ENCODE measurements at places on chromosomes 11 and 22.
A peak's percentile ranks its signal among the peaks of the same experiment; 100 is the strongest.

DNA sequence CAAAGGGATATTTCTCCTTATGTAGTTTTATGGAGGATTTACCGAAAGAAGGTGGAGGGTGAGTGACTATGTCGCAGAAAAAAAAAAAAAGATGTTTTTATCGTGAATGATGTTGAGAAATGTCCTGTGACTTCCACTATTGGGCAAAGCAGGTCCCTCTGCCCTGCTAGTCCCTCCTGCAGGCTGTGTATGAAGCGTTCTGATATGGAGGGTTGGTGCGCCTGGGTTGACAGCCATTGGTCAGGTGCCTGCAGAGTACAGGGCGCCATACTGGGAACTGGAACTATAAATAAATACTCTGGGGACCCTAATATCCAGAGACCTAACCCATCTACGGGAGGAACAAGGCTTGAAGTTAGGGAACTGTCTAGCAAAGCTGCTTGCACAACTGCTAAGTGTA lies 1.5 kb downstream of the IL17RA start:
- H3K4me1 ChIP-seq: peaks cover 61% of the 10 kb centered on the region
- H3K27me3 ChIP-seq: peaks cover 4% of the 10 kb centered on the region
- H3K27ac ChIP-seq: peak overlapping the region; percentile 94

GRCh38 chr11:97908354-97908753 lies 1112.4 kb upstream of the CNTN5 start:
- H3K4me3 ChIP-seq: no peak overlapping the region
- no peak overlapping the region for H3K27ac ChIP-seq
- H3K4me1 ChIP-seq: no peaks in the 10 kb centered on the region
- no peak for DNase-seq
- H3K36me3 ChIP-seq: no peaks in the 10 kb centered on the region

DNA sequence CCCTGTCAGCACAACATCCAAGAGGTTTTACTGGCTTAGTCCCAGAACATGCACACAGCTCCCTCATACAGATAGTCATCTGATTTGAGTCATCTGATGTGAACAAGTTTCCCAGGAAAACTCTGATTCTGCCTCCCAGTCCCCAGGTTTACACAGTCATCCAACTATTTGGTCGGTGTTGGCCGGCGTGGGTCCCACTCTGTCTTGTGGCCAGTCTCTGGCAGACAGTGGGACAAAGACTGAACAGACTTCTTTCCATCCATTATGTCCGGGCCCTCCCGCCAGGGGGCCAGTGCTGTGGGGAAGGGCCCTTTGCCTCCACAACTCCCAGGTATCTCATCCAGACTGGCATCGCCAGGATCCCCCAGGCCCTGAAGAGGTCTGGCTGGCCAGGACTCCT lies 60.0 kb downstream of the BTG4 start:
- no peak overlapping the region for H3K27ac ChIP-seq
- no peaks in the 10 kb centered on the region for H3K36me3 ChIP-seq
- peaks cover under 1% of the 10 kb centered on the region for H3K4me1 ChIP-seq
- no peak overlapping the region for H3K4me3 ChIP-seq
- DNase-seq: no peak
- H3K27me3 ChIP-seq: peaks cover 3% of the 10 kb centered on the region

DNA sequence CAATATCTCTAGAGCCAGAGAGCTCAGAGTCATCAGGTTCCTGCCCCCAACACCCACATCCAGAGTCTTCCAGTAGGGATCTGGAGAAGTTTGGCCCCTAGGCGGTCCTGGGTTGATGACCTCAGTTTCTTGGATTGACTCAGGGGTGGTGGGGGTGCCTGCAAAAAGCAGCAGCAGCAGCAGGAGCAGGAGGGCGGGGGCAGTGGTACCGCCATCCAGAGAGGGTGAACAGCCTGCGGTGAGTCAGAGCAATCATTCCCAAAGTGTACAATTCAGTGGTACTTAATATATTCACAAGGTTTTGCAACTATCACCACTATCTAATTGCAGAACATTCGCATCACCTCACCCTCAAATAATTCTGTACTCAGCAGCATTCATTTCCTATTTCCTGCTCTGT lies 9.9 kb upstream of the SEC14L3 start:
- no peak overlapping the region for H3K4me3 ChIP-seq
- H3K27me3 ChIP-seq: peaks cover 26% of the 10 kb centered on the region
- no peaks in the 10 kb centered on the region for H3K4me1 ChIP-seq

- DNase-seq: no peak
- no peaks in the 10 kb centered on the region for H3K36me3 ChIP-seq
- H3K27me3 ChIP-seq: peaks cover 9% of the 10 kb centered on the region
- no peaks in the 10 kb centered on the region for H3K4me1 ChIP-seq
- no peak overlapping the region for H3K4me3 ChIP-seq
These were observed 32.1 kb upstream of the TPBGL start for GRCh38 chr11:75208446-75208845.

DNA sequence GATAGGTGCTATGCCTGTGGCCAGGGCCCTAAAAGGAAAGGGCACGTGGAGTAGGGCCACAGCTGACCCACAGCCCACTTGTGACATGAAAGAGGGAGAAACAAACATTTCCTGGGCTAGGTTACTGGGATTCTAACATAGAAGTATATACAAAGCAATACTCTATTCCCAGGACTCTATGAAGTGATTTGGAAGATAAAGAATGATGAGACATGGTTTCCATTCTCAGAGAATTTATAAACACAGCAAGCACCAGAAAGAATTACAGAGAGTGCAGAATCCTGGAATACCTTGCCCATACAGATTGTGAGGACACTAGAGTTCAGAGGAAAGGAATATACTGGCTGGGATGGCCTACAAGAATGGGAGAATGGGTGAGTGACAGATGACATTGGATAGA lies 86.4 kb downstream of the KIRREL3 start:
- H3K27me3 ChIP-seq: no peaks in the 10 kb centered on the region
- no peaks in the 10 kb centered on the region for H3K4me1 ChIP-seq

- H3K27ac ChIP-seq: no peak overlapping the region
- H3K36me3 ChIP-seq: no peaks in the 10 kb centered on the region
- H3K4me1 ChIP-seq: no peaks in the 10 kb centered on the region
- H3K4me3 ChIP-seq: no peak overlapping the region
These were observed 134.8 kb upstream of the DDI1 start for GRCh38 chr11:103901656-103902055.

- peak; percentile 20 for DNase-seq
- H3K36me3 ChIP-seq: no peaks in the 10 kb centered on the region
- peaks cover 11% of the 10 kb centered on the region for H3K4me1 ChIP-seq
- peak overlapping the region; percentile 21 for H3K4me3 ChIP-seq
These were observed 931 bp downstream of the CADM1 start for GRCh38 chr11:115503083-115503885.

DNA sequence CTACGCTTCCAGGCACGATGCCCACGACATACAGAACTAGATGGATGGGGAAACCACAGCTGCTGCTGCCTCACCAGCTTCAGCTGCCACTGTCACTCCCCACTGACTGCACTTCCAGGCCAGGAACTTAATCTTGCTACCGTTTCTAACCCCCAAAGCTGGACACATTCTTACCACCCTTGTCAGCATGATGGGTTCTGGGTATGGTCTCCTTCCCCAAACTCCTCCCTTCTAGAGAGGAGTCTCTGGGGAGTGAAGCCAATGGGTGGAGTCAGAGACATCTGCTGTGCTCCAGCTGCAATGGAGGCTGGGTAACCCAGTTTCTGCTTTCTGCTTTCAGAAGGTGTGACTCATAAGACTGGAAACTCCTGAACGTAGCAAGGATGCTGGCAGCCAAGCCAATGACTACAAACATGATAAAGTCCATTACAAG lies 87.0 kb upstream of the THY1 start:
- no peaks in the 10 kb centered on the region for H3K36me3 ChIP-seq
- no peaks in the 10 kb centered on the region for H3K4me1 ChIP-seq
- DNase-seq: no peak
- no peak overlapping the region for H3K27ac ChIP-seq
- no peak overlapping the region for H3K4me3 ChIP-seq
